ENCODE measurements at places on chromosomes 16 and 17.

DNA sequence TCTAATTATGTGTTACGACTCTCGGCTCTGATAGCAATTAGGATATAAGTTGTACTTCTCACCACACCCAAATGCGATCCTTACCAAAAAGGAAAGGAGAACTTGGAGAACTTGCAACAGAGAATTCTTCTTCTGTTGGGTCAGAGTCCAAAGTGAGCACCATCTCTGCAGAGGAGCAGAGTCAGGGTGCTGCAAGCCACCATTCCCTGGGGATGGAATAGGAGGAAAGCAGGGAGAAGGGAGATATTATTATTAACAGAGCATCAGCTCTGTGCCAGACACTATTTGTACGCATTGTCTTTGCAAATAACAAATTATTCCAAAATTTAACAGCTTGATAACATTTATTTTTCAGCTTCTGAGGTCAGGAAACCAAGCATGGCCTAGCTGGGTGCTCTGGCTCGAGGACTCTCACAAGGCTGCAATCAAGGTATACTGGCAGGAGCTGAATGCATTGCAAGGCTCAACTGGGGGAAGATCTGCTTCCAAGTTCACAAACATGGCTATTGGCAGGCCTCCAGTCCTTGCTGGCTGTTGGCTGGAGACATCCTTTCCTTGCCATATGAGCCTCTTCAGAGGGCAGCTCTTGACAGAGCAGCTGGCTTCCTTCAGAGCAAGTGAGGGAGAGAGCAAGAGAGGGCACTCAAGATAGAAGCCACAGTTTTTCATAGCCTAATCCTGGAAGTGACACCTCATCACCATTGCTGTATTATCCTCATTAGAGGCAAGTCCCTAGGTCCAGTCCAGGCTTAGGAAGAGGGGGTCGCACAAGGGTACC, 296.2 kb upstream of the CDH5 start:
- no peaks in the 10 kb centered on the region for H3K36me3 ChIP-seq
- DNase-seq = no peak
- H3K4me1 ChIP-seq = no peaks in the 10 kb centered on the region
- no peak overlapping the region for H3K27ac ChIP-seq
- H3K27me3 ChIP-seq = peaks cover 23% of the 10 kb centered on the region

DNA sequence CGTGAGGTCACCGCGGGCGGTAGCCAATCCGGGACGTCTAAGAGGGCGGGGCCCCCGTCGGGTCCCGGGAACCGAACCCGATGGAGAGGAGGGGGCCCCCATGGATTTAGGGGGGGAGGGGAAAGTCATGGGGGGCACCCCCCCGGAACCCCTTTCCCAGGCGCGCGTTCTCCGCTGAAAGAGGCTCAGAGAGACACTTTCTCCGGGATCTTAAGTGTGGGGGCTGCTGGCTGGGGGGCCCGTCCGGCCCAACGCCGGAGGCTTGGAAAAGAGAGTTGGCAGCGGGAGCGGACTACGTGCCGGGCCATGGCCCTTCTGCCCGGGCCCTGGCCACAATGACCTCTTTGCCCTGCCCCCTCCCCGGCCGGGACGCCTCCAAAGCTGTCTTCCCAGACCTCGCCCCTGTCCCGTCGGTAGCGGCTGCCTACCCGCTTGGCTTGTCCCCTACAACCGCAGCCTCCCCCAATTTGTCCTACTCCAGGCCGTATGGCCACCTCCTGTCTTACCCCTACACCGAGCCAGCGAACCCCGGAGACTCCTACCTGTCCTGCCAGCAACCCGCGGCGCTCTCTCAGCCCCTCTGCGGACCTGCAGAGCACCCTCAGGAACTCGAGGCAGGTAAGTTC, at the start of gene DLX4:
Gene DLX4 (plus strand): TSS at position 57 of the 626 bp plus-strand sequence. CDS start 279 bp downstream, at position 336.
- H3K4me3 ChIP-seq = peak within 1 kb of the TSS; percentile 85
- H3K4me1 ChIP-seq = peaks cover 45% of the 10 kb centered on the region
- H3K27me3 ChIP-seq = peaks cover 77% of the 10 kb centered on the region
- peak within 1 kb of the TSS; percentile 62 for H3K27ac ChIP-seq

GRCh38 chr16:86121374-86122010, 222.5 kb downstream of the IRF8 start:
- no peaks in the 10 kb centered on the region for H3K36me3 ChIP-seq
- H3K4me1 ChIP-seq = no peaks in the 10 kb centered on the region

GRCh38 chr17:73290399-73291259, 21.2 kb downstream of the CDC42EP4 start:
- DNase-seq = no peak
- H3K4me1 ChIP-seq = peaks cover 17% of the 10 kb centered on the region
- peak overlapping the region; percentile 51 for H3K4me3 ChIP-seq
- peak overlapping the region; percentile 79 for H3K27ac ChIP-seq
- peaks cover 4% of the 10 kb centered on the region for H3K27me3 ChIP-seq

GRCh38 chr17:82399041-82399441, 19.1 kb upstream of the HEXD start:
- no peaks in the 10 kb centered on the region for H3K27me3 ChIP-seq
- H3K36me3 ChIP-seq = peaks cover 2% of the 10 kb centered on the region
- DNase-seq = no peak
- no peak overlapping the region for H3K4me3 ChIP-seq

DNA sequence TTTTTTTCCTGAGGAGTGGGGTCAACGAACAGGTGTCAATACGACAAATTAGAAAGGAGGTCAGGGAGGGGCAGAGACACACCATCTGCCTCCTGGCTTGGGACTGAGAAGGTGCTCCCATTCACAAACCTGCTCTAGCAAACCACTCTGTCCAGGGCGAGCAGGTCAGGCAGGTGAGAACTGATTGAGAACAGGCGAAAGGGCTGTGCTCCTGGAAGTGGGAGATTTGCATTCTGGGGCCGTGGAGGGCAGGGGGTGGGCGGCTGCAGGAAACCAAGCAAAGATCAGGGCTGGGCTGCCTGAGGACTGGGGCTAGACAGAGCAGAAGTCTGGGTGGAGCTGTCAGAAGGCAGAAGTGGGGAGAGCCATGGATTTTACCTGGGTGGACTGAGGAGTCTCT, 98.9 kb upstream of the NLRP1 start:
- no peak overlapping the region for H3K27ac ChIP-seq
- no peak overlapping the region for H3K4me3 ChIP-seq
- no peaks in the 10 kb centered on the region for H3K36me3 ChIP-seq
- H3K4me1 ChIP-seq = no peaks in the 10 kb centered on the region
- DNase-seq = no peak

GRCh38 chr17:2592971-2593820, at the start of gene PAFAH1B1:
Gene PAFAH1B1 (plus strand): TSS chr17:2593654. CDS start chr17:2638289, 44,635 bp downstream.
- peaks cover 28% of the 10 kb centered on the region for H3K36me3 ChIP-seq
- H3K27me3 ChIP-seq = no peaks in the 10 kb centered on the region
- peak; percentile 92 for DNase-seq
- peak within 1 kb of the TSS; percentile 74 for H3K27ac ChIP-seq
- H3K4me1 ChIP-seq = peaks cover 34% of the 10 kb centered on the region
- peak within 1 kb of the TSS; percentile 85 for H3K4me3 ChIP-seq

DNA sequence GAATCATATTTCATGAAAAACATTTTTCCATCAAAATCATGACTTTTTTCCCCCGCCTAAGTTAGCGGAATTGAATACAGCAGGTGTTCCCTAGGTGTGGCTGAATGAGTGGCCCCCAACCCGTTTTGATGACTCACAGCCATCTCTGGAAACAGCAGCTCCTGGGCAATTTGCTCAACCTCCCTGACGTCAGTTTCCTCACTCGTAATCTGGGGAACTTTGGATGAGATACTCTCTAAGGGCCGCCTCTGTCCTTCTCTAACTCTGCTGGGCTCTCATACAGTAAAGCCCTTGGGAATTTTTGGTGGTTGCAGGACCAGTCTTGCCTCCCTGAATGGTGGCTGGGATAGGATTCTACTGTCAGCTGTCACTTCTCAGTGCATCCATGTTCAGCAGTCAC, 11.6 kb upstream of the NTN1 start:
- no peak overlapping the region for H3K4me3 ChIP-seq

DNA sequence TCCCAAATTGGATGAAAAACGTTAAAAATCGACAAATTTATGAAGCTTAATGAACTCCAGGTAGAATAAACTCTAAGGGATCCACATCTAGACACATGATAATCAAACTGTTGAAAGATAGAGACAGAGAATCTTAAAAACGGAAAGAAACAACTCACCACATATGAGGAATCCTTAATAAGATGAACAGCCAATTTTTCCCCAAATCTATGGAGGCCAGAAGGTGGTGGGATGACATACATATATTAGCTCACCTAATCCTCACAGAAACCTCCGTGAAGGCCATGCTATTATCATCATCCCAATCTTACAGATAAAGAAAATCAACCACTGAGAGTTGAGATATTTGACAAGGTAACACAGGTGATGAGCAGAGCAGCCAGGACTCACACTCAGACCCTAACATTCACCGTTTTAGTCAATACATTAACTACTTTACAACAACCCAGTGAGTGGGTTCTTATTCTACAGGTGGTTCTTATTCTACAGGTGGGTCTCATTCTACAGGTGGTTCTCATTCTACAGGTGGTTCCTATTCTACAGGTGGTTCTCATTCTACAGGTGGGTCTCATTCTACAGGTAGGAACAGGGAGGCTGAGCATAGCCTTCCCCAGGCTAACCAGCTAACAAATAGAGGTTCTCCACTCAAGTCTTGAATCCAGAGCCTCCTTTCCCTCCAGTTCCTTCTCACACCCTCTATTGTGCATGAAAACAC, 4.8 kb downstream of the CACNG1 start:
- H3K4me1 ChIP-seq = no peaks in the 10 kb centered on the region
- no peaks in the 10 kb centered on the region for H3K36me3 ChIP-seq
- no peaks in the 10 kb centered on the region for H3K27me3 ChIP-seq
- H3K4me3 ChIP-seq = no peak overlapping the region
- DNase-seq = no peak

GRCh38 chr17:70168044-70168976, 1.0 kb upstream of the KCNJ2 start:
- peaks cover 9% of the 10 kb centered on the region for H3K4me1 ChIP-seq
- H3K27ac ChIP-seq = no peak overlapping the region
- no peaks in the 10 kb centered on the region for H3K36me3 ChIP-seq
- DNase-seq = no peak
- H3K4me3 ChIP-seq = peak overlapping the region; percentile 72

DNA sequence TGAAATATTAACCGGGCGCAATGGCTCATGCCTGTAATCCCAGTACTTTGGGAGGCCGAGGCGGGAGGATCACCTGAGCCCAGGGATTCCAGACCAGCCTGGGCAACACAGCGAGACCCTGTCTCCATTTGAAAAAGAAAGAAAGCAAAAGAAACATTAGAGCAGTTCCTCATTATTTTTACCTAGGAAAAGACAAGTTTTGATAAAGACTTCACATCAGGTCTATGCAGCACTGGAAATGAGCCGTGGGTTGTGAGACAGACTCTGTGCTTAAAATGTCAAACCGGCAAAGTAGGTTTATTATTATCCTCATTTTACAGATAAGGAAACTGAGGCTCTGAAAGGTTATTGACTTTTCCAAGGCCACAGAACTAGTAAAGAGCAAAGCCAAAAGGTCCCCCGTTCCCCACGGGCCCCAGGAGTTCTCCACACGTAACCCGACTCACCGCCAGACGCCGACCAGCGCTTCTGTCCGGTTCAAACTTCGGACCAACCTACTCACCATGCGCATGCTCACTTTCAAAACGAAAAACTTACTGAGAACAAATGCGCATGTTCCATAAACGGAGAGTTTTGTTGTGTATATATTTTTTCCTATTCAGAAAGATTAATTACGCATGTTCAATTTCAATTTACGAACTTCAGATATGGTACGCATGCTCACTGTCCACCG, 356 bp downstream of the TUBD1 start:
- peak overlapping the region; percentile 99 for H3K27ac ChIP-seq
- peaks cover 50% of the 10 kb centered on the region for H3K4me1 ChIP-seq
- no peaks in the 10 kb centered on the region for H3K27me3 ChIP-seq
- peak overlapping the region; percentile 100 for H3K4me3 ChIP-seq

DNA sequence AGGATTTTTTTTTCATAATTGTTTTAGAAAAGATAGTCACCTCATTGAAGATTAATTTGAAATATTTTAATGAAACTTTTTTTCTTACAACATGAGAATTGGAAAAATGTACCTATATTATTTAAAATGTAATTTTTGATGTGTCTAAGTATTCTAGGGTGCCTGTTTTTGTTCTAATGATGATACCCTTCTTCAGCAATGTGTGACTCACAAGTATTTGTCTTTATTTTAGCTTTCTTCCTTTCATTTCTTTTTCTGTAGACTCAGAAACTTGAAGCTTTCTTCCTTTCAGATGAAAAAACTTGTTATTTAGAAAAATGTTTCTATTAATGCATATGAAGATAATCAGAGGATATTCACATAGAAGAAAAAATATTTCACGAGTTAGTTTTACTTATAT, 231.8 kb downstream of the BCAS3 start:
- no peak overlapping the region for H3K27ac ChIP-seq
- no peaks in the 10 kb centered on the region for H3K27me3 ChIP-seq
- no peak overlapping the region for H3K4me3 ChIP-seq
- no peak for DNase-seq
- peaks cover 3% of the 10 kb centered on the region for H3K36me3 ChIP-seq

DNA sequence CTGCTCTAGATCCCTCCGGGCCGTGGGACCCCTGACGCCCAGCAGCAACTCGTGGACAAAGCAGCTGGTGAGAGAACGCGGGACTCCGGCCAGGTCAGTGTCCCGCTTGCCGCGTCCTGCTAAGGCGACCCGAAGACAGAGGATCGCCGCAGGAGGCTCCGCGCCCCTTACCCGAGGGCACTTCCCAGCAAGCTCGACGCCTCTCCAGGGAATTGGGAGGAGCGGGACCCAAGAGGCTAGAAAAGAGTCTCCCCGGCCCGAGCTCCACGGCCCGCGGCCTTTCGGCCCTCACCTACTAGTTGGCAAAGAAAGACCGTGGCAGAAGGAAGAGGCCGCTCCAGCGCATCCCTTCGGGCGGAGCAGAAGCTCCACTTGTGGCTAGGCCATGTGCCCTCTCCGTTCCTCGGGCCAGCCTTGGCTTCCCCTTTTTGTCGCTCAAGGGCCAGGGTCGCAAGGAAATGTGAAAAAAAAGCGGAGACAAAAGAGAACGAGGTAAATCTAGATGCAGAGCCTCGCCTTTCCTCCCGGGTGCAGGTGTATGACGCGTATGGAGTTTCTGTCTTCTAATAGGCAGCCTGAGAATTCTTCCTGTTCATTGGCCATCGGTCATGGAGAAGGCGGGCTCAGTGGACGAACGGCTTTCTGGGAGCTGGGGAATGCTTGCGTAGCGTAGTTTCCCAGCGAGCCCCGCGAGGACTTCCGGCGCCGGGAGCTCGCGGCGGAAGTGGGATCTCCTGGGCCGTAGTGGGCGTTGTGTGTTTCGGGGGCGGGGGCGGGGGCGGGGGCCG, at the start of gene ZNF213:
Gene ZNF213 (plus strand): TSS at position 692 of the 788 bp plus-strand sequence. CDS start 2,252 bp downstream, outside the sequence.
- DNase-seq = peak; percentile 88
- peaks cover 19% of the 10 kb centered on the region for H3K4me1 ChIP-seq
- no peaks in the 10 kb centered on the region for H3K27me3 ChIP-seq
- H3K4me3 ChIP-seq = peak within 1 kb of the TSS; percentile 94
